NCI-H2171 (cell line): ENCODE measurements at places on chromosomes 1 and 21.

DNA sequence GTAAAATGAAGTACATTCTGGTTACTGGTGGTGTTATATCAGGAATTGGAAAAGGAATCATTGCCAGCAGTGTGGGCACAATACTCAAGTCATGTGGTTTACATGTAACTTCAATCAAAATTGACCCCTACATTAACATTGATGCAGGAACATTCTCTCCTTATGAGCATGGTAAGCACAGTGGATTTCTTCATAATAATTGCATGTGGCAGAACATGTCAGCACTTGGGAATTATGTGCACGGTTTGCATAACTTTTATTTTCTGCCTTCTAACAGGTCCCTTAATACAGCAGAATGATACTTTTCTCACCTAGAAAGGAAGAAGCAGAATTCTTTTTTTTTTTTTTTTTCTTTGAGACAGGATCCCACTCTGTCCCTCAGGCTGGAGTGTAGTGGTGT, 3.8 kb downstream of the CTPS1 start:
- DNase-seq: no peak

GRCh38 chr1:154987326-154987725, 4.2 kb downstream of the FLAD1 start:
- DNase-seq: no peak

- no peak for DNase-seq
Measured at GRCh38 chr1:225577241-225577640, 75.7 kb downstream of the ENAH start.

GRCh38 chr1:227996187-227996950, 10.4 kb upstream of the WNT3A start:
- DNase-seq: no peak

DNA sequence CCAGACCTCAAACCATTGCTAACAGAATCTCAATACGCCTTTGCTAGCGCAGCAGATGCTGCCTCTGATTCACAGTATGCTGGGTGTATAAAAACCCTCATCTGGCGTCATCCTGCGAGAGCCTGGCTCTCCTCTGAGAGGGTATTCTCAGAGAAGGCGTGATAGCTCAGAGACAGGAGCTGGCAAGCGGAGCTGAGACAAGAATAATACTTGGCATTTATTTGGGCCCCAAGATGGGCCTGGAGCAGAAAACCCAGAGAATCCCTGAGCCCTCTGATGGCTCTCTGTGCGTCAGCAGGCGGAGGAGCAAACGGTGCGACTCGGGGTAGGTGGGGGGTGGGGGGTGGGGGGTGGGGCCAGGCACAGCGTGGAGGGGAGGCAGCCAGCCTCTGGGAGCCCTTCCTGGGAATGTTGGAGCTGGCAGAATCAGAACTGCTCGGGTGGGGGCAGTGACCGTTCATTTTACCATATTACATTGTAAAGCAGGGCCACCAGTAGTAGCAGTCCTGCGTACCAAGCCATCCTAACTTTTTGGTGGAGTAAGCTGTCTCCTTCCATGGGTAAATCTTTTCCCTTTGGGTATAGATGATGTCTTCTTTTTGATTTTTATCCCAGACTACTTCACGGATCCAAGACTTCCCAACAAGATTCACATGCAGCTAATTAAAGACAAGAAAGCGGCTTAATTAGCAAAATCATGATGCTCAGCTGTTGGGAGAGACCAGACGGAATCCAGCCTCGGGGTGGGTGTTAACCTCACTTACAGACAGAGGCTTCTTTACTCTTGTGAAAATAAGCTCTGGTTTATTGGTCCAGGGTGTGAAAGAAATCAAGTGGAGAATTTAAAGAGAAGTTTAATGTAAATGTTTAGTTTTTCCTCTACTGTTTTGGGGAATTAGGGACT, 7.1 kb downstream of the RIIAD1 start:
- DNase-seq: no peak

- DNase-seq: no peak
Measured at GRCh38 chr1:171998711-171999110, 157.4 kb downstream of the DNM3 start.
